ENCODE measurements at places on chromosomes 5 and 9.

DNA sequence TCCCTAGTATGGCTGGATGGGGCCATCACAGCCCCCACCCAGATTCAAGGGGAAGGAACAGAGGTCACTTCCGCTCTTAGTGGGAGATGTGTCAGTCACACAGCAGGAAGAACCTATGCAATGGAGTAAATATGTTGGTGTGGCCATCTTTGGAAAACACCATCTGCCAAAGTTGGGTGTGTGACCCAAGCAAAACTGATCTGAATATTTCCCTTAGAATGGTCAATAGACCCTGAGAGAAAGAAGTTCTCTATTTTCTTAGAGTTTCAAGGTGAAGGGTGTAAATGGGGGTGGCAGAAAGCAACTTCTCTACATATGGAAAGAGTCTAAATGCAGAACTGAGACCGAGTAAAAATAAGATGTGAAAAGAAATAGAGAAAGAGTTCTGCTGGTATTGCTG is 212.7 kb downstream of the ESM1 start:
- no peak for DNase-seq

DNA sequence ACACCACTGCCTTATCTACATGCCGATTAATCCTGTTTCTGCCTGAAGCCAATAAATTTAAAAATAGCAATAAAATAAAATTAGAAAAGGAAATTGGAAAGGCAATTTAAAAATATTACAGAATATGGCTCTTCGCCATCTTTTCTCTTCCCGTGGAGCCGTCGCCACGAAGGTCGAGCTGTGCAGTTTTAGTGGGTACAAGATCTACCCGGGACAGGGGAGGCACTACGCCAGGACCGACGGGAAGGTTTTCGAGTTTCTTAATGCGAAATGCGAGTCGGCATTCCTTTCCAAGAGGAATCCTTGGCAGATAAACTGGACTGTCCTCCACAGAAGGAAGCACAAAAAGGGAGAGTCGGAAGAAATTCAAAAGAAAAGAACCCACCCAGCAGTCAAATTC is 41.7 kb upstream of the SMC5 start:
- no peak for DNase-seq

DNA sequence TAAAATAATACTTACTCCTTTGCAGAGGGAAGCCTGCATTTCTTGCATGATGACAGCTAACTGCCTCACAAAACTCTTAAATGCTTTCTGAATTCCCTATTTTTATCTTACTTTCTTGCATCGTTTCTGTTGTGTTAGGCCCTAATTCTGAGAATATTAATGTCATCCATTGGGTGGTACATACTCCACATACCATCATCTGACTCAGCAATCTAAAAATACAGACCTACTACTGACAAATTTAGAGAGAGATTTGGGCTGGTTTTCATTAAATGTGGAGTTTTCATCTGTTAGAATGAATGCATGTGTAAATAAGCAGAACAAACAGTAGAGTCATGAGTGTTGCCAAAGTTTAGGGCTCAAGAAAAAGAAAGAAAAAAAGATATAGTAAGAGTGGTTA is 26.5 kb upstream of the KCNN2 start:
- no peak for DNase-seq

GRCh38 chr9:116141864-116142561 is 11.6 kb upstream of the PAPPA start:
- DNase-seq: no peak

DNA sequence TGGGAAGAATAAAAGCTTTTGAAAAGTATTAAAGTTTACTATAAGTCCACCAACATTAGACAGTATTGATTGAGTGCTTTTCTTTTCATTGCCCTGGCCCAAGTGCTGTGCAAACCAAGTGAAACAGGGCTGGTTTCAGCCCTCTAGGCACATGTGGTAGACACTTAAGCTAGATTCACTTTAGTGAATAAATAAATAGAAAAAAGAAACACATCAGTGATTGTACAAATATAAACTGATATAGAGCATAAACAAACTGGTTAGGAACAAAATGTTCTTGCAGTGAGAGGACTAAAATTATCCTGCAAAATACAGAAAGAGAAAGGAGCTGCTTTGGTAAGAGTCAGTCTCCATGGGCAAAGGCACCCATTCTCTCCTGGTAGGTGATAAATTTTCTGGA is 29.7 kb downstream of the ACTBL2 start:
- no peak for DNase-seq

- no peak for DNase-seq
These were observed 49.0 kb downstream of the TMEM215 start for GRCh38 chr9:32832346-32832745.

DNA sequence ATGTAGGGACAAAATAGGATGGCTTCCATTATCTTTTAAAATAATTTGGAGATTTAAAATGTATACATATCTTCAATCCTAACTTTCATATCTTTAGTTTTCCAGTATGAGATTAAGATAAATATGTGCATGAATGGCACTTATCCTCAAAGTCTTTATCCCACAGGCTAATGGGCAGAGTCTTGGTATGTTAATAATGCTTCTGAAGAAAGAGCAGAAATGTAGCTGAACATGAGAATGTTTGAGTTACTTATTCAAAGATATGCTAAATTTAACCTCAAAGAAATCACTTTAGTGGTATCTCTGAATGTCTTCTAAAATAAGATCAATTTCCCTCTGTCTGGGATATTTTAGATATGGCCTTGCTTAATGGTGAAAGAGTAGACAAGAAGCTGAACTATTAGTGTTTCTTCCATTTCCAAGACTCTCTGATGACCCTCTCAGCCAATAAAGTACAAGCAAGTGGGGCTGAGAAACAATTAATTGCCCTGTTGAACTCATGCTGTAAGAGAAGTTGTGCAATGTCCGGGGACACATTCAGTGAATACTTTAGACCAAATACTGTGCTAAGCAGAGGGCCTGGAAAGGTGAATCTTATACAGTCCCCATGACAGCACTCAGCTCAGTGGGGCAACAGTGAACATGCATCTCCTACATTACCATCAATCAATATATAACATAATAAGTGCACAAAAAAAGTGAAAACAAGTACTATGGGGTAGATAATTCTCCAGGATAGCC is 50.0 kb upstream of the ADAMTSL1 start:
- no peak for DNase-seq

DNA sequence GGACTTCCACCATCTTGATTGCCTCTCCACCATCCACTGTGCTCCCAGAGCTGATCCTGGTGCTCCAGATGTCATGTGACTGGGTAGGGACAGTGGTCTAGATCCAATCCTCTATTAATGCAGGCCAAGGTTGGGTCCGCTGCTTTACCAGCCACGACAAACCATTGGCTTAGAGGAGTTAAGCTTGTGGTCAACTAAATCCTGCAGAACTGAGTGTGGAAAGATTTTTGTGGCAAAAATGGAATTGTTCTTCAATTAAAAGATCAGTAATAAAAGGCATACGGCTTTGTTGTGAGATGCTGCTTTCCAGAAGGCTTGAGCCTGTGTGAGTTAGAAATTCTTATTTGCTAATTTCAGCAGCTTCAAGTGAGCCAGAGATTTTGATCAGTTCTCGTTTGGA is 30.7 kb downstream of the SLC1A3 start:
- no peak for DNase-seq

DNA sequence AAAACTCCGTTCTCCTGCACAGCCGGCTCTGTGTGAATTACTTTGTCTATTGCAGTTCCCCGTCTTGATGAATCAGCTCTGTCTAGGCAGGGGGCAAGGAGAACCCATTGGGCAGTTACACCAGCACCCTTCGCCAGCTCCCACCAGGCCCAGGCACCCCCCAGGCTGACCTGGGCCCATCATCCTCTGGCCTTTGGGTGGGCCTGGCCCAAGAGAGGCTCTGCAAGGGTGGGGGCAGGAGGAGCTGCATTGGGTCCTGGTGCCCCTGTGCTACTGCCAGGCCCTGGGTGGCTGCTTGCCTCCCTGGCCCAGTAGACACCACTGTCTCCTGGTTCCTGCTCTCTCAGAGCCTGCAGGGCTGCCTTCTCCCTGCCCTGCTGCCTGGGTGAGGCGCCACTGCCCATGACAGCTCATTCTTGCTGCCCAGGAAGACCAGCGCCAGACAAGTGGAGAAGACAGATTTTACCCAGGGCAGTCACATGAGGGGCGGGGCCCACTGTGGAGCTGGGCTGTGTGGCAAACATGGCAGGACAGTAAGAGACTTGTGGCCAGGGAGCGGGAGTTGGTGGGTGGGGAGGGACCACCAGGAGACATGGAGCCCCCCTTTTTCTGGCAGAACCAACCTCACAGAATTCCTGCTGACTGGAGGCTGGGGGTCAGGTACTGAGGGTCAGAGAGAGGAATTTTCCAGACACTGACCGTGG is 67.2 kb downstream of the MRPL36 start:
- DNase-seq: no peak

DNA sequence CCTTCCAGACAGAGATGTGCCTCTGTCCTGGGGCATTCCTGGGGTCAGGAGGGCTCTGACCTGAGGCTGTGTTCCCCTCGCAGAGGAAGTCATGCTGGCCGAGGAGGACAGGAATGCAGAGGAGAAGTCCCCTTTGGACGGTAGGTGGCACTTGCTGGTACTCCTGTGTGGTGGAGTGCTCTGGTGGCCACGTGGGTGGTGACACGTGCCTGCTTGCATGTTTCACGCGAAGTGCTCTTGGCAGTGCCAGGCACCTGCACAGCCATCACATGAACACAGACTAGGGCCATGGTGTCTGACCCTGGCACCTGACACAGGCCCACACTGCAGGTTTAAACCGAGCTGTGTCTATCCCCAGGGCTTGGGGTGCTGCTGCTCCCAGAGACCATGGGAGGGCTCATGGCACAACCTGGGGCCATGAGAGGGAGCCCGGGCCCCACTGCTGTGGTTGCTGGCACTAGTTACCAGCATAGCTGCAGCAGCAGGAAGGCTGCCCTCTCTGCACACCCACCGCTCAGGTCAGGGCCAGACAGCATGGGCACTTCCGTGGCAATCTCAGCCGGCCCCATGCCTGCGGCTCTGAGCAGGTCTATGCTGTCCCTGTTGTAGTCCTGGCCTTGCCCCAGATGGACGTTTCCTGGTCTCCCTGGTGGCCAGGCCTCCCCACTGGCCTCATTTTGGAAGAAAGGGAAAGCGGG is 79.3 kb downstream of the CACNA1B start:
- DNase-seq: no peak

GRCh38 chr9:343773-344172 is 129.1 kb downstream of the DOCK8 start:
- no peak for DNase-seq

GRCh38 chr9:1917396-1917935 is 97.7 kb upstream of the SMARCA2 start:
- no peak for DNase-seq

GRCh38 chr5:169341556-169341955 is 40.6 kb upstream of the SLIT3 start:
- DNase-seq: no peak

DNA sequence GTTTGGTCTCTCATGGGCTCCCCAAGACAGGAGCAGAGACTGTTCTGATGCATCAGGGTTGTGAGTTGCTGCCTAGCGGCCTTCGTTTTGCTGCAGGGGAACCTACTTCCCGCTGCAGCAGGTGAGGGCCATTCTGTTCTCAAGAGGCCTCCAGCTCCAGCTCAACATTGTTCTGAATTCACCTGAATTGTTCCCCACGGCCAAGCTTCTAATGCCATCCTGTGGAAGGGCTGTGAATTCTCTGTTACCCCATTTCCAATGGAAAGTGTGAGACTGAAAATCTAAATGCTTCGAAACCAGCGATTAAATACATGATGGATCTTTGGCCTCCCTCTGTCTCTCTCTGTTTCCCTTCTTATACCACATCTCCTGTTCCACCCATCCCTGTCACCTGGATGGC is 349.1 kb upstream of the DAP start:
- DNase-seq: no peak

GRCh38 chr5:180179442-180180420 is 29.3 kb downstream of the RASGEF1C start:
- DNase-seq: no peak

GRCh38 chr5:178606269-178606668 is 16.1 kb upstream of the COL23A1 start:
- DNase-seq: no peak

DNA sequence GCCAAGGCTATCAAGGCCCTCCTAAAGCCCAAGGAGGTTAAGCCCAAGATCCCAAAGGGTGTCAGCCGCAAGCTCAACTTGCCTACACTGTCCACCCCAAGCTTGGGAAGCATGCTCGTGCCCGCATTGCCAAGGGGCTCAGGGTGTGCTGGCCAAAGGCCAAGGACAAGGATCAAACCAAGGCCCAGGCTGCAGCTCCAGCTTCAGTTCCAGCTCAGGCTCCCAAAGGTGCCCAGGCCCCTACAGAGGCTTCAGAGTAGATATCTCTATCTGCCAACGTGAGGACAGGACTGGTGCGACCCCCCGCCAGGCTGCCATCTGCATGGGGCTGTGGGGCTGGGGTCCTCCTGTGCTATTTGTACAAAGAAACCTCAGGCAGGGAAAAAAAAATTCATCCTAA is 3.3 kb downstream of the HOMER1 start:
- no peak for DNase-seq

DNA sequence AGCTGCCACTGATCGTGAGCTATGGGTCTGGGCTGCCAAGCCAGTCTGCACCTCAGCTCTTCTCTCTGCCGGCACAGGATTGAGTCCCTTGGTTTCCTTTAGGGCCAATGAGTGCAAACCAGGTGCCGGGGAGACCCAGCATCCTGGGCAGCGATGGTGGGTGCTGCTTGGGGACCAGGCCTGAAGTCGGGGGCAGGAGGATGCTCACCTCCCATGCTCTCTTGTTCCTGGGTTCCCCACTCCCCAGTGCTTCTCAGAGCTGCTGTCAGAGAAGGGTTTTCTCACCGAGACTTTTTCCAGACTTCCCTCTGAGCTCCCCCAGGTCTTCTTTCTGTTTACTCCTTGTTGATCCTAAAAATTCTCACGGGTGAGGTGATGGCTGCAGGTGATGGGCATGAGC is 61.2 kb downstream of the IRX1 start:
- DNase-seq: no peak

DNA sequence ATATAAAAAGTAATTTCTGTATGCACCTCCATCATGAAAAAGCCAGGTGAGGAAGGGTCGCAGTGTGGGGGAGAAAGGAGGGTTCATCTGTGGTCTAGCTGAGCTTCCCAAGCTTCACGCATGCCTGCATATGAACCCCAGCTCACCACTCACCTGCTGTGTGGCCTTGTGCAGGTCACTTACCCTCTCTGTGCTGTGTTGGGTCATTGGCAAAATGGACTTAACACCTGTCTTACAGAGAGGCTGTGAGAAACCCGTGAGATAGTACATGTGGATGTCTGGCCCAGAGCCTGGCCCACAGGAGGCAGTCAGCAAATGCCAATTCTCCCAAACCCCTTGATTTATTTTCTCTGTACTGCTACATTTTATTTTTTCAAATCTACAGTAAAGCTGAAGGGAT is 88.9 kb downstream of the GABBR2 start:
- no peak for DNase-seq

GRCh38 chr5:6450319-6450833 is 1.7 kb downstream of the UBE2QL1 start:
- DNase-seq: no peak

DNA sequence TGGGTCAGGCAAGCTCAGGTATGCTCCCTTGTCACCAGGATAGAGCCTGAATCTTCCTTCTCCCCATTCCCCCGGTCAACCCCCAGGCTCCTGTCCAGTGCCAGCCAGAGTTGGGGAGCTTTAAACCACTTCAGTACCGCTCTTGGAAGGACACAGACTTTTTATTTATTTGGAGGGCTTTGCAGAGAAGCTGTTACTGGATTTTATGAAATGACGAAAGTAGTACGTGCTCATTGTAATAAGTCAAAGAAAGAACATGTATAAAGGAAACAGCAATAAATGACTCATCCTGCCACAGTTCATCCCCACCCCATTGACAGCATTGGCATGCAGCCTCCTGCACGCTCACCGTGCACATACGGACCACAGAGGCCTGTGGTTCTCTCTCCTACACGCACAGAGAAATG is 230.3 kb downstream of the AUH start:
- no peak for DNase-seq

GRCh38 chr9:93580654-93581380 is 4.4 kb downstream of the PHF2 start:
- no peak for DNase-seq

Measured in NCI-H1105 (cell line).